NCI-H510A (cell line): ENCODE measurements at places on chromosomes 2 and 18.

DNA sequence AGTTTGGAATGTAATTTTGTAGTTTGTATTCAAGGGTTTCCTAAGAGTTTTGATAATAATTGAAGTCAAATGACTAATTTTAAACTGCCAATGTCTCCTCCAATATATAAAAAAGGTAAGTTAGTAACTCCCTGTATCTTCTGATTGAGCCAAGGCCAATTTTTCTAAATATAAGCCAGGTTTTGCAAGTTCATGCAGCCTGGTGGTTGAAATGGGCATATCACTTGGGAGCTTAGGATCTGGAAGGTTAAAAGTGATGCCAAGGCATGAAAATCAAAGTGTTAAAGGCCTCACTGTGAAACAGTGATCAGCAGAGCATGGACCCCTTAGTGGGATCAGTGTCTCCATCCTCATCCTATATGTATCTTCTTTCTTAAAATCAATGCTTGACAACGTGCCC lies 60.5 kb downstream of the MERTK start:
- DNase-seq = no peak

- no peak for DNase-seq
These were observed 134.1 kb upstream of the SIX3 start for GRCh38 chr2:44807201-44808025.

GRCh38 chr2:127638361-127639110 lies 7.4 kb upstream of the GPR17 start:
- DNase-seq = no peak

- no peak for DNase-seq
These were observed 34.7 kb upstream of the MAP2 start for GRCh38 chr2:209389171-209389618.

DNA sequence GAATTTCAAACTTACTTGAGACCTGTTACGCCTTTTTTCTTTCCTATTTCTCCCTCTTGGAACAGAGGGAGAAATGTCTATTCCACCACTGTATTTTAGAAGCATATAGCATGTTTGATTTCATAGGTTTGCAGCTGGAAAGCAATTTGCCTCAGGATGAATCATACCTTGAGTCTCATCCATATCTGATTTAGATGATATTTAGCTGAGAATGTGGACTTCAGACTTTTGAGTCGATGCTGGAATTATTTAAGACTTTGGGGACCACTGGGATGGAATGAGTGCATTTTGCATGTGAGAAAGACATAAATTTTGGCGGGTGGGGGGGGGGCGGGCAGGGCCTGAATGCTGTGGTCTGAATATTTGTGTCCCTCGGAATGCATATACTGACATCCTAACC lies 282.7 kb upstream of the STON1 start:
- DNase-seq = no peak

GRCh38 chr2:112640800-112641675 lies 4.7 kb upstream of the SLC20A1 start:
- DNase-seq = no peak

GRCh38 chr2:23843051-23843976 lies 83.6 kb downstream of the ATAD2B start:
- DNase-seq = no peak

GRCh38 chr2:68385220-68385906 lies 20.3 kb downstream of the PLEK start:
- no peak for DNase-seq

- DNase-seq = no peak
These were observed 46.1 kb downstream of the TMEM185B start for GRCh38 chr2:120177001-120177621.

DNA sequence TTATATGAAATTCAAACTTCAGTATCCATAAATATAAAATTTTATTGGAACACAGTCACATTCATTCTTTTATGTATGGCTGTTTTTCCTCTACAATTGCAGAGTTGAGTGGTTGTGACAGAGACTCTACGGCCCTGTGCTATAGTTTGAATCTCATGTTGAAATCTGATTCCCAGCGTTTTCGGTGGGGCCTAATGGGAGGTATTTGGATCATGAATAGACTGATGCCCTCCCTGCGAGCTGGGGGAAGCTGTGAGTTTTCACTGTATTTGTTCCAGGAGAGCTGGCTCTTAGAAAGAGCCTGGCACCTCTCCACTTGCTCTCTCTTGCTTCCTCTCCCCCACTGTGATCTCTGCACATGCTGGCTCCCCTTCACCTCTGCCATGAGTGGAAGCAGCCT lies 1.7 kb downstream of the PFN4 start:
- DNase-seq = no peak

DNA sequence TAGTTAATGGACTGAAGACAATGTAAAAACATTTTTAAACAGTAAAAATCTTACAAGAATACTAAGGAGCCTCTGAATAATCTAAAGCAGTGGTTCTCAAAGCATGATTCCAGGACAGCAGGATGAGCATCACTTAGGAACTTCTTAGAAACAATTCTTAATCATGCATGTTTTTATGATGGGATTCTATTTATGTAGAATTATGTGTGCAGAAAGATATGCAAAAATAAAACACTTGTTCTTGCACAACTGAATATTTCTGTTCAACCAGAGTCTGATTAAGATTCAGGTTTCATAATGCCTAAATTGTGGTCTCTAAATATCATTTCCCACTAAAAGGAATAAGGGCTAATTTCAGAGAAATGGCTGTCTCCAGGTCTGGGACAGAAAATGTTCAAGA lies 69.2 kb upstream of the MTIF2 start:
- DNase-seq = no peak

DNA sequence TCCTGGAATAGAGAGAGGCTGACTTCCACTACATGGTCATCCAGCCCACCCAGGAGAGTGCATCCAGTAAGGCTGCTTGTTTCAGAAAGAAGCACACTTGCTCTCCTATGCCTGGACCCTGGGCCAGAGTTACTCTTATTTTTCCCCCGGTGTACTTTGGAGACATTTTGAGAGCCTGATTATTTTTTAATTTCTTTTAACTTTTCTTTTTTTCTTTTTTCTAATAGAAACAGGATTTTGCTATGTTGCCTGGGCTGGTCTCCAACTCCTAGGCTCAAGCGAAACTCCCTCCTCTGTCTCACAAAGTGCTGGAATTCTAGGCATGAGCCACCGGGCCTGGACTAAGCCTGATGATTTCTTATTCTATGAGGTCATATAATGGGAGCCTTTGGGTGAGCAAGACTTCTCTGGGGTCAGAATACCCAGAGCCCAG lies 62.2 kb downstream of the RPL37A start:
- DNase-seq = no peak

DNA sequence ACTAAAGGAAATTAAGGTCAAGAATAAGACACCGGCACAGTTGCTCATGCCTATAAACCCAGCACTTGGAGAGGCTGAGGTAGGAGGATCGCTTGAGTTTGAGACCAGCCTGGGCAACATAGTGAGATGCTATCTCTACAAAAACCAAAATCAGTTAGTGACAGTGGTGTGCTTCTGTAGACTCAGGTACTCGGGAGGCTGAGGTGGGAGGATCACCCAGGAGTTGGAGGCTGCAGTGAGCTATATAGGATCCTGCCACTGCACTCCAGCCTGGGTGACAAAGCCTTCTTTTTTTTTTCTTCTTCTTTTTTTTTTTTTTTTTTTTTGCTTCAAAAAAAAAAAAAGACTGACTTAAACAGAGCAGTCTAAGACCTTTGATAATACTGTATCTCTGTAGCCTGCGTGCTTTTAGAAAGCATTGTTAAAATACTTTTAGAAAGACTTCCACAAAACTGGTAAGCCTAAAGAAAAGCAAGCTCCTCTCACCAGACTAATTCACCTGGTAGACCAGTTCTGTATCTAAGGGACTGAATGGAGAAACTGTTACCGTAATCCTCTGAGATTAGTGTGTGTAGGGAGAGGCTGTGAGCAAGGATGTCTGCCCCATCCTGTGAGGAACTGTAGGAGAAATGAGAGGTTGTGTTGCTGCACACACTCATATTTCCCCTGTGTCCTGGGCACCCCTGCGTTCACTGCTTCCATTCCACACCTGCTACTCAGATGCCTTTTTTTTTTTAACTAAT lies 10.8 kb downstream of the RAB12 start:
- no peak for DNase-seq

DNA sequence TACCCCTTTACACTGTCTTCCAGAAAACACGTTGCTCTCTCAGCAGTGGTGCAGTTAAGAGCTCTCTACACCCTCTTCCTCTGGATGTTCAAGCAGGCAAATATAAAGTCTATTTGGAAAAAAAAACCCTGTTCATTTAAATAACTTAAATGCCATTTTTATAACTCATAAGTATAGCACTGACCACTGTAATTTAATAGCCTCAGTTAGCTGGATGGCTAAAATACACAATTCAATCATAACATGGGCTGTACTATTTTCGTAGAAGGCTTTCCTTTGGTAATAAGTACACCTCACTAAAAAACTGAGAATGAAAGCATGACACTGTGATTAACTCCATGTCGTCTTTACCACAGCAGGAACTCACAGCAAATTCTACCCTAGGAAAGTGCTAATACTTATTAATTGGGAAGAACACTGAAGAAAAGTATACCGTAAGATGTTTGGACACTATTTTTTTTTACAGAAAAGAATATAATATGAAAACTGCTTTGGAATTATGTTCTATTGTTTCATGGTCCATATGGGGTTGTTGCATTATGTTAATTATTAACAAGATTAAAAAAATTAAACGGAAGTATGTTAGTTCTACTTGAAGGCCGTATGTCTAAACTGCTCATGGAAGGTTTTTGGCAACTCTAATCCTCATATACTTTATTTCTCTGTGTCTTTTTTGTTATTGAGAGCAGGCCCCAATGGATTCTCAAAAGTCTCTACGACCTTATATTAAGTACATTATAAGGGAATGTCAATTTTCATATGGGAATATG lies 269.1 kb downstream of the ZNF385B start:
- no peak for DNase-seq

DNA sequence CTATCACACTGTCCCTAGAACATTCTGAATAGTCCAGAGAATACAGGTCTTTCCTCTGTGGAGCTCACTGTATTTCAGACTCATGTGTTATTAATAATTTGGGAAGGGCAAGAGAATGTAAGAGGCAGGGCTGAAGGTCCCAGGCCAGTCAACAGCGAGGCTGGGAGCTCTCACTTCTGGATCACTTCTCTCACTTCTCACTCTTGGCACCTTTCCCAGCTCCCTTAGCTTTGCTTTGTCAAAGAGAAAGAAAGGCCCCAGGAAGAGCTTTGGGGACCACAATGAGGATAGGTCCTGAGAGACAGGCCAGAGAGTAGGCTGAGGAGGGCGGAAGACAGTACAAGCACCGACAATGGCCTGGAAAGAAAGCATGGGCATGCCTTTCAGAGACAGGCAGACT lies 11.2 kb downstream of the EFR3B start:
- DNase-seq = no peak

GRCh38 chr2:76279142-76279541 lies 568.4 kb upstream of the GCFC2 start:
- no peak for DNase-seq

- peak; percentile 64 for DNase-seq
These were observed 54.4 kb downstream of the EPHA4 start for GRCh38 chr2:221517696-221518151.

DNA sequence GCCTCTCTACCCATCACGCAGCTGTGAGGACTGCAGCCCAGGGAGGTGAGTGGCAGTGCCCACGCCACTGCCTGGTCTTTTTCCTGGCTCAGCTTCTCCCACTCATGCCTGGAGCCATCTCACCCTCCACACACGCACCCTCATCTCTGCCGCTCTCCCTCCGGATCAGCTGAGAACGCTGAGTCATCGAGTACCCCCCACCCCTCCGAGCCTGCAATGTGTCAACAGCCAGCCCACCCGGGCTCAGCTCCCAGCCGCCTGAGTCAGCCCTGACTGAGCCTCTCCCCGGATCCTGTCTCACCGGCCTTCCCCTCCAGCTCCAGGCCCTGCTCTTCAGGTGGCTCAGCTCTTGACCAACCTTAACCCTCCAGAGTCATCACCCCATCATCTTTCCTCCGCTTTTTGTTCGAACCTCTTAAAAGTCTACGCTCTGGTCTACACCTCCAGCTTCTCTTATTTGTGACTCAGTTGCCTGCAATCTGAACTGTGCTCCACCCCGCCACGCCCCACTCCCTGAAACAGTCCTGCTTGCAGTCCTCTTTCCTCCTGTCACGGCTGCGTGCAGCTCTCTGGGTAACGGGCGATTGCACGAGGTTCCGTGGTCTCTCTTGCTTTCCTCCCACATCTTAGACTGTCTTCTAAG lies 94.4 kb upstream of the ASAP2 start:
- no peak for DNase-seq

DNA sequence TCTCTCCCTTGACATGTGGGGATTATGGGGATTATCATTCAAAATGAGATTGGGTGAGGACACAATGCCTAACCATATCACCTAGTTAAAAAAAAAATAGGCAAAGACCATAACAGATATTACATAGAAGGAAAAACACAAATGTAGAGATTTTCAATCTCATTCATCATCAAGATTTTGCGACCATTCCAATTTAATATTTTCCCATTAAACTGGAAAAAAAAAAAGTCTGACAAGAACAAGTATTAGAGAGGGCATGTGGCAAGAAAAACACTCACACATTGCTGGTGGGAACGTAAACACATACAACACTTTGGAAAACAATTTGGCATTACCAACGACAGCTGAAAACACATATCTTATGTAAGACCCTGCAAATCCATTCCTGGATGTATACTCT lies 71.0 kb upstream of the MYCN start:
- no peak for DNase-seq

GRCh38 chr18:57084331-57085271 lies 62.3 kb upstream of the BOD1L2 start:
- no peak for DNase-seq

DNA sequence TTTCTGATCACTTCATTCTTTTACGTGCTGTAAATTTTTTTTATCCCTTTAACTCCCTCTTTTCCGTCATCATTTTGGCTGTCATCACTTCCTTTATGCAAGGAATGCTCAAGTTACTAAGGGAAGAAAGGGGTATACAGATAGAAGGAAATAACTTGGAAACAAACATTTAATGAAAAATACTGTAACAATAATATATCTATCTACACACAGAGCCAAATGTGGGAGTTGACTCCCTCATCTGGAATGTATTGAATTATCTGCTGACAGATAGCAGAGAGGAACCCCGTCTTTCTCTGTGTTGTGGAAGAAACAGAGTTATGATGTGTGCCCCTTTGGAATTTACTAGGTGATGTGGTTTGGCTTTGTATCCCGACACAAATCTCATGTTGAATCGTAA lies 182.5 kb upstream of the NXPH2 start:
- no peak for DNase-seq

GRCh38 chr2:5691221-5691984 lies 781 bp upstream of the SOX11 start:
- peak; percentile 80 for DNase-seq

GRCh38 chr2:179298666-179299065 lies 34.0 kb upstream of the SESTD1 start:
- no peak for DNase-seq

GRCh38 chr2:120436885-120437603 lies 91.1 kb downstream of the INHBB start:
- DNase-seq = peak; percentile 47
